ENCODE measurements at places on chromosomes 6 and 20.

- no peak for DNase-seq
Measured at GRCh38 chr6:21392177-21392576, 201.4 kb upstream of the SOX4 start.

GRCh38 chr20:2742431-2742830 is 49.9 kb downstream of the EBF4 start:
- no peak for DNase-seq

GRCh38 chr6:72206606-72207005 is 320.3 kb downstream of the RIMS1 start:
- DNase-seq = peak; percentile 13

DNA sequence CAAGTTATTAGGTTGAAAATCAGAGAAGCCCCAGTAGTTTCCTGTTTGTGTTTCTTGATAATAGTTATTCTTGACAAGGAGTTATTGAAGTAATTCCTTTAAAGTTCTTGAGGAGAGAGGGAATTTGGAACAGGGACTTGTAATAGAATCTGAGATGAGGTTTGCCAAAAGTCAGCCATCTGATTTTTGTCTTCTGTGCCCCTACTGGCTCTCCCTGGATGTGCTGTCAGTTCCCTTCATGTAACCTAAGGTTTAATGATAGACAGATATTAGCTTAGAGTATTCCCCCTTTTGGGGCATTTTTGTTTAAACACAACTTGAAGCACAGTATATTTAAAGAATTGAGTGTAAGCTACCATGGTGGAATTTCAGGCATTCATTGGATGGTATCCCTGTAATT is 71.4 kb downstream of the CARMIL1 start:
- DNase-seq = no peak

DNA sequence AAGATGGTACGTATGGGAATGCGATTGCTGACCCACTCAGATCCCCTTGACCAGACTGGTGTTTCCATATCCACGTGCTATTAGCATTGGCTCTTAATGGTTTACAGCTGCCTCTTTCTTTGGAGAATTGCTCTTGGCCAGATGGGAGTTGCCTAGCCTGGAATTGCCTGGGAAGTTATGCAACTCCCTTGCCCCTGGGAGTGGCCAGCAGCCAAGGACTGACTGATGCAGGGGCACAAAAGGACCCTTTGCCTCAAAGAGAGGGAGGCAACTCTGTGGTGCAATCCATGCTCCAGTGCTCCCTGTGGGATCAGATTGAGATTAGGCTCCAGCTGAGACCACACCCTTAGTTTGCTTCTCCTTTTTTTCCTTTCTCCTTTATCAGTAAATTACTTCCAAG is 203.5 kb upstream of the JAG1 start:
- DNase-seq = peak; percentile 20

- no peak for DNase-seq
Measured at GRCh38 chr6:37479266-37479854, 20.3 kb downstream of the CCDC167 start.

GRCh38 chr20:61789329-61789728 is 276.4 kb downstream of the TAF4 start:
- no peak for DNase-seq

DNA sequence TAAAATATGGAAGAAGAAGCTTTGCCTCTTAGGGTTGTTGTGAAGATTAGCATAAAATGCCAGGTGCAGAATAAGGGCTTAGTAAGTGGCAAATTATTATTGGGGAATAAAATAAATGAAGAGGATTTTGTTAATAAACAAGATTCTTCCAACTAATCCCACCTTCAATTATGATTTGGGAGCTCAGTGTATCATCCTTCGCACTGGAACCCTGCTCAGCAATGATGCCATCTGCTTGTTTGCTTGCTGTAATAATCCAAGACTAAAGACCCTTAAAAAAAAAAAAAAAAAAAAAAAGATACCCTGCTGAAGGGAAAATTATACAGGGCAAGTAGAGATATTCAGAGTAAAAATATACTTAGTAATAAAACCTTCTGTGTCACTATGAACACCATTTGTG is 62.0 kb upstream of the RREB1 start:
- no peak for DNase-seq

GRCh38 chr6:161195386-161195785 is 78.5 kb downstream of the AGPAT4 start:
- DNase-seq = no peak

DNA sequence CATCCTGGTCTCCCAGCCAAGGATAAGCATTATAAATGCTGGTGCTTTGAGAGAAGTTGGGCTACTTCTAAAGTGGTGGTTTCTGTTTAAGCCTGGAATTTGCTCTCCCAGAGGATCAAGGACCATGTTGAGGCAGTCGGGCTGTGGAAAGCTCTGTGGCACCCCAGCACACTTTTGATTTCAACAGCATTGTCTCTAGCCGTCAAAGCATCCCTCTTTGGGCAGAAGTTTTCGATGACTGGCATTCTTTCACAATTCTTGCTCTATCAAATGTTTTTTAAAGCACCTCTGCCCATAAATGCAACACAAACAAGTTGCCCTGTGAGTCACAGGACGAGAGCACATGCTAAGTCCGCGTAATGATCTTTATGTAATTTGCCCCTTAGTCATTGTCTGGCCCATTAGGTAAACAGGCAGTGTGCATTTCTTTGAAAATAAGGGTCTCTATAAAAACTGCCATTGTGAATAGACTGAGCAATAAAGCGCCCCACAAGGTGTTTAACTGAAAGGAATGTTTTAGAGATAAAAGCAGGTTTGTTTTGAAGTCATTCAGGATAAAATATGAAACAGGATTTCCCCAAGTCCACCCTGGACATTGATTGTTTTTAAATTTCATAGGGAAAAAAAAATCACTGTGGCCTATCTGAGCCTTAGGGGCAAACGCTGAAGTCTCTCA is 44.7 kb upstream of the FOXQ1 start:
- DNase-seq = no peak

- no peak for DNase-seq
Measured at GRCh38 chr6:128057541-128057940, 156.7 kb upstream of the THEMIS start.

DNA sequence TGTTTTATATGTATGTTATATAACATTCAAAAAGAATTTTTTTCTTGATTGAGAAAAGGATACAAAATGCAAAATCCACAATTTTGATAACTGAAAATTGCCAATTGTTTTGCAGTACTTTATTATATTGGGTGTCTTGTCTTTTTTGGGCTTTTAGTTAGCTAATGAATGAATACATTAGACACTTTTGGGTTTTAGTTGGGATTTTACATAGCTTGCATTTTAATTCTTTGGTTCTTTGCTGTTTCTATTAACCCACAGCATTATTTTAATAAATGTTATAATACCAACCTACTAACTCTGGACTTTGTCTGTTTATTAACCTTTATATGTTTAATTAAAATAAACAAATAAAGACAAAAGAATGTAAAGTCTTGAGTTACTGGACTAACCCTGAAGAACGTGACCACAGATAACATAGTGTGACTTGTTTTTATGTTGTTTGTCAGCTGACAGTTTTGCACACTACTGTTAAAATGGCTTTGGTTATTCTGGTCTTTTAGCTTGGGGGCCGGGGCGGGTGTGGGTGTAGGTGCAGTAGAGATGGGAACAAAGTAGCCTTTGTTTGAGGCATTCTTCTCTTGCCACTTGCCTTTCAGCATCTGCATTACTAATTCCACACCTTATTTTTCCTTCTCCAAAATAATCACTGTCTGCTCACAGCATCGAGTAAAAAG is 159.1 kb downstream of the QKI start:
- DNase-seq = no peak

GRCh38 chr6:144500892-144501291 is 215.8 kb downstream of the UTRN start:
- no peak for DNase-seq

- peak; percentile 86 for DNase-seq
Measured at GRCh38 chr20:10708351-10709185, 34.8 kb upstream of the JAG1 start.

GRCh38 chr20:56945057-56945456 is 316.0 kb downstream of the TFAP2C start:
- DNase-seq = no peak

Data from neural progenitor cell (in vitro differentiated cells).